Placental epithelial cell (primary cell): ENCODE measurements at places on chromosomes 5 and 9. TPM values are rescaled to one million over a fixed set of nuclear protein-coding genes. Genes with fewer than 3 reads are reported as not detected.

Gene PRR16
- 14.7 and 36.1 TPM in 2 replicates for total RNA-seq

Gene ARAP3
- 6.3 and 9.4 TPM in 2 replicates for total RNA-seq

Gene CD180
- not detected in 2 replicates for total RNA-seq

Gene TUT7
- 54.9 and 119 TPM in 2 replicates for total RNA-seq

Gene PRUNE2
- 4.7 and 12.6 TPM in 2 replicates for total RNA-seq

Gene AQP7
- not detected in 2 replicates for total RNA-seq

Gene GABRA1
- total RNA-seq = not detected in 2 replicates

Gene PDE6A
- total RNA-seq = 0.11 TPM in 1 of 2 replicates, not detected in the other

Gene PHYHD1
- 6.2 and 33.4 TPM in 2 replicates for total RNA-seq

Gene SLC6A18
- total RNA-seq = not detected in 2 replicates

Gene MSX2
- total RNA-seq = 10.6 and 12.4 TPM in 2 replicates

Gene TNFSF15
- total RNA-seq = 0.22 TPM in 1 of 2 replicates, not detected in the other

Gene ARHGEF39
- 1.2 and 1.6 TPM in 2 replicates for total RNA-seq

Gene GMCL2
- total RNA-seq = not detected in 2 replicates

Gene PWWP2A
- 14.7 and 20.0 TPM in 2 replicates for total RNA-seq

Gene DMRT3
- not detected in 2 replicates for total RNA-seq

Gene NKD2
- not detected in 2 replicates for total RNA-seq

Gene PCDHGA1
- total RNA-seq = 0.22 and 0.39 TPM in 2 replicates

Gene NR5A1
- total RNA-seq = not detected in 2 replicates

Gene SSBP2
- 7.8 and 11.4 TPM in 2 replicates for total RNA-seq

Gene INSL6
- not detected in 2 replicates for total RNA-seq

Gene CDHR2
- not detected in 2 replicates for total RNA-seq

Gene TSLP
- total RNA-seq = not detected in 2 replicates

Gene ANP32B
- 7.0 and 14.1 TPM in 2 replicates for total RNA-seq

Gene SGCD
- under 0.01 and 0.11 TPM in 2 replicates for total RNA-seq

Gene SPATA31C1
- total RNA-seq = not detected in 2 replicates

Gene CD72
- total RNA-seq = 1.2 and 3.5 TPM in 2 replicates

Gene C9orf153
- under 0.01 TPM in 1 of 2 replicates, not detected in the other for total RNA-seq

Gene FOXD4L3
- 0.39 and 0.43 TPM in 2 replicates for total RNA-seq

Gene IL7R
- 0.39 TPM in 1 of 2 replicates, not detected in the other for total RNA-seq

Gene VLDLR
- 69.5 and 71.7 TPM in 2 replicates for total RNA-seq

Gene PCDHGA9
- 4.3 and 5.7 TPM in 2 replicates for total RNA-seq

Gene FOXD4L6
- total RNA-seq = 0.39 TPM in 1 of 2 replicates, not detected in the other

Gene ST8SIA4
- total RNA-seq = 7.5 TPM in 2 replicates

Gene OLFML2A
- 8.6 and 14.9 TPM in 2 replicates for total RNA-seq

Gene GARIN3
- total RNA-seq = not detected in 2 replicates

Gene LIX1
- 0.43 TPM in 1 of 2 replicates, not detected in the other for total RNA-seq

Gene PCDHB14
- 0.22 and 1.2 TPM in 2 replicates for total RNA-seq

Gene RANBP17
- 115 and 244 TPM in 2 replicates for total RNA-seq

Gene CDC23
- 31.8 and 38.6 TPM in 2 replicates for total RNA-seq

Gene MPDZ
- 29.4 and 32.0 TPM in 2 replicates for total RNA-seq
